ENCODE measurements at places on chromosomes 13 and 19.

- no peak for DNase-seq
Observed at GRCh38 chr13:31081316-31081715, 80.4 kb downstream of the HSPH1 start.

DNA sequence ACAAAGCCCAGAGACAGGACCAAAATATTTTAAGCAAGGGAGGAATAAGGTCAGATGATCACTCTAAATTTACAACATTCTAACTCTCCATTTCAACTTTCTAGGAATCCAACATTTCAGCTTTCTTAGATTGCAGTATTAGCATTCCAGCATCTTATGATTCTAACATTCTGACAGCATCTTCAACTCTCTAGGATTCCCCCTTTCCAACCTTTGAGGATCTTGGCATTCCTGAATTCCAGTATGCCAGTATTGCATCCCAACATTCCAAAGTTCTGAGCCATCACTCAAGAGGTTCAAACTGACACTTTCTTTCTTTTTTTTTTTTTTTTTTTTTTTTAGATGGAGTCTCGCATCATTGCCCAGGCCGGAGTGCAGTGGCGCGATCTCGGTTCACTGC is 13.8 kb downstream of the TGFB1 start:
- DNase-seq: no peak

DNA sequence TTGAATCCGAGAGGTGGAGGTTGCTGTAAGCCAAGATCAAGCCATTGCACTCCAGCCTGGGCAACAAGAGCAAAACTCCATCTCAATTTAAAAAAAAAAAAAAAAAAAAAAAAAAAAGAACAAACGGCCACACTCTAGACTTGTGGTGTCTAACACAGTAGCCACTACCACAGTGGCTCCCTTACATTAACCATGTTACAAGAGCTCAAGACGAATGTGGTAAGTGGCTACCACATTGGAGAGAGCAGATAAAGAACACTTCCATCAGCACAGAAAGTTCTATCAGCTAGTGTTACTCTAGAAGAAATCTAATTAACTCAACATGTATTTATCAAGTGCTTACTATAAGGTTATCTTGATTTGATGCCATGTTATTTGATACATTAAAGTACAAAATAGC is 11.5 kb downstream of the XPO4 start:
- DNase-seq: no peak

DNA sequence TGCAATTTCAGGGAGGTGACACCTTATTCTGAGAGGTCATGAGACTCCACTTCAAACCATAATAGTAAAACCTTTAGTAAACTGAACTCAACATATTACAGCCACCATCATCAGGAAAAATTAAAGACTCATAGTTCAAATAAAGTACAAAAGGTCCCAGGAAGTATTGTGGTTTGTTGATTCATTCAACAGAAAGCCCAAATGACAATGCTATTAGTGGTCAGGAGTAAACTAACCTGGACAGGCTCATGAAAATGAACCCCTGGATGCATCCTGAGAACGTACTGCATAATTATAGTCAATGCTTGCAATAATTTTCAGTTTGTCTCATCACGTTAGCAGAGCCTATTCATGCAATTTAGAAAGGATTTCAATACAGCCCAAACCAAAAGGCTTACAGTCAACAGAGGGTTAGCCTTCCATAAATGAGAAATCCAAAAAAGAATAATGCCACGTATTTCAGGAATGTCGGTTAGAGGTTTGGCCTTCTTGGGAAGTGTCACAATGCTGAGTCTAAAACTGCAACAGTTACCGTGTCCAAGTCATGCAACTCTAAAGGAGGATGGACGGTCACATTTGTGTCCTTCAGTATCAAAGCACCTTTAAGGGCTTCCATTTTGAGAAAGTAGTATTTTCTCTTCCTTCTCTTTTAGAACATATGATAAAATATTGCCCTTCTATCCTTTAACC is 280.8 kb downstream of the ABCC4 start:
- DNase-seq: no peak

DNA sequence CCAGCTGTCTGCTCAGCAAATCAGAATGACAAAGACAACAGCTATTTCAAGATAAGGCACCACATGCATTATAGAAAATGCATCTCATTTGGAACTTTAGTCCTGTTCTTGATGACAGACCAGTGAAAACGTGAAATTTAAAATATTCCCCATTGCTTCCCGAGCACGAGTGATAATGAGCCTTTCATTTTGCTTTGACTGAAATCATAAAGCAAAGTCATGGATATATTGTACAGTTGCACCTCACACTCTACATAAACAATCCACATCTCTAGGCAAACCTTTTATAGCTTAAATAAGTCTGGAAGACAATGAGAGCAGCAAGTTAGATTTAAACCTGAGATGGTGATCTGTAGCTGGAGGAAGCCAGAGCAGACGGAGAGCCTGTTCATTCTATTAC is 79.1 kb downstream of the FAM216B start:
- no peak for DNase-seq

GRCh38 chr13:20903164-20903475 is 574 bp upstream of the XPO4 start:
- DNase-seq: no peak

GRCh38 chr13:75407998-75408397 is 74.0 kb downstream of the TBC1D4 start:
- no peak for DNase-seq

DNA sequence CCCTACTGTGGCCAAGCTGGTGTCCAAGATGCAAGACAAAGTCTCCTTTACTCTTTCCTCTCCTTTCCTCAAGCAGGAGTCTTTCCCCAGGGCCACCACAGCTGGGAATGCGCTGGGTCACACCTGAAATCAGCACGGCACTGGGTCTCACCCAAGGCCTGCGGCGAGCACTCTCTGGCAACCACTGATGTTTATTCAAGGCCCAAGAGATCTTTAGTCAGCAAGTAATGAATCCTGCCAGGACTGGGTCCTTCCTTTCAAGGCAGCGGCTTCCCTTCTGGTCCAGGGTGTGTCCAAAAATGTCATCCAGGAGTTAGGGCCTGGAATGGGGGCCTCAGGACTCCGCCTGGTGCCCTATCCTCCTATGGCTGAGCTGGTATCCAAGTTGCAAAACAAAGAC is 24.1 kb downstream of the BLOC1S3 start:
- DNase-seq: no peak

- no peak for DNase-seq
Observed at GRCh38 chr19:47610902-47611301, 2.0 kb downstream of the BICRA start.

- no peak for DNase-seq
Observed at GRCh38 chr13:30446126-30446500, 19.6 kb downstream of the HMGB1 start.

GRCh38 chr13:104984296-104984818 is 1551.1 kb downstream of the EFNB2 start:
- peak; percentile 66 for DNase-seq

DNA sequence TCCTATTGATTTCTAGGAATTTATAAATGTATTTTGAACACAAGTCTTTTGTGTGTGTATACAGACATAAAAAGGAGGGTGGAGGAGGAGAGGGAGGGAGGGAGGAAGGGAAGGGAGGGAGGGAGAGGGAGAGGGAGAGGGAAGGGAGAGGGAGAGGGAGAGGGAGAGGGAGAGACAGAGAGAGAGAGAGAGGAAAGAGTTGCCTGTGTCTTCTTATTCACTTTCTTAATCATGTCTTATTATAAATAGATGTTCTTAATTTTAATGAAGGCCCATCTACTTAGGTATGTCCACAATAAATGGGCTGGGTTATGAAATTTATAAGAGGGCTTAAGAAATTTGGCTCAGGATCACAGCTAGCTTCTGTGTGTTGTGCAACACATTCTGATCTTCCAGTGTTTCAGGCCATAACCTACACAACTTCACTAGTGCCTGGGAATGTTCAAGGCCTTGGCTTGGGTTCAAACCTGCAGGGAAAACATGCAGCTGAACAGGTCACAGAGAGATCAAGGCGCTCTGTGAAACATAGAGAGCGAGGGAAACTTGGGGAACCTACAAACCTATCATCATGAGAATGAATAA is 39.3 kb downstream of the ZNF45 start:
- no peak for DNase-seq

DNA sequence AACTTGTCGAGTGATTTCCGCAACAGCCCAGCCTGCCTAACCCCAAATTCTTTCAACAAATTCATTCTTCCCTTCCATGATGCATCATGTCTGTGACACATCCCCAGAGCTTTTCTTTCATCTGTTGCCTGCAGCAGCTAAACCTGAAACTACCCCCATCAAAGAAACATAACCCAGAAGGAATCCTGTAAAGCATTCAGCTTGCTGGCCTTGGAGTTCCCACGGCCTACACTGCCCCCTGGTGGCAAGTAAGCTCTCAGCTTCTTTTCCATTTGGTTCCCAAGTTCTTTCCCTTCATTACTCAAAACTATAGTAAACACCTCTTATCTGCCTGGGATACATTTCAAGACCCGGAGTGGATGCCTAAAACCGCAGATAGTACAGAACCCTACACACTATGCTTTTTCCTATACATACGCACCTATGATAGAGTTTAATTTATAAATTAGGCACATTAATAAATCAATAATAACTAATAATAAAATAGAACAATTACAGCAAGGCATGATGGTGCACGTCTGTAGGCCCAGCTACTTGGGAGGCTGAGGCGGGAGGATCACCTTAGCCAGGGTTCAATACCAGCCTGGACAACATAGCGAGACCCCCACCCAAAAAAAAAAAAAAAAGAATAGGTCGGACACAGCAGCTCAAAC is 7.4 kb downstream of the ETHE1 start:
- DNase-seq: no peak

- DNase-seq: peak; percentile 10
Observed at GRCh38 chr13:97028441-97029299, 34.4 kb upstream of the OXGR1 start.

DNA sequence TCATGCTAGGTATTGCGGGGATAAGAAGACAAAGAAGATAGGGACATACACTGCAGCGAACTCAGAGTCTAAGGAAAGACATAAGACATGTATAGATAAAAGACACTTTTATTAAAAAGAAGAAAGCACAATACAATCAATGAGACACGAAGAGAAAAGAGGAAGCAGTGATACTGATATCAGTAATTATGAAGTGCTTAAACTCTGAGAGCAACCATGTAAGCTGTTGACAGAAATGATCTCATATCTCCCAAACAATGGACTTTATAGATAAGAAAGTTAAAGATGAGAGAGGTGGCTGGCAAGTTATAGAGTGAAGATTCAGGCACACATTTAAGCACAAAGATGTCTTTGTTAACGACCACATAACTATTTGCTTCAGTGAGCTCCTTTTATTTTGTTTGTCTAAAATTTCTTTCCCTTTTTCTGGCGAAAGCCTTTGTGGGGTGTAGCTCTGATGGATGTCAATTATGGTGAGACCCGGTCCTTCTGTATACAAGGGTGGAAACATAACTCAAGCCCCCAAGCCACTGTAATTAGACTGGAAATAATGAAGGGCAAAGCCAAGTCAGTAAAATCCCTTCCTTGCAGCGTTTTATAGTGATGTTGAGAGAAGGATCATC is 818.0 kb upstream of the SLC10A2 start:
- no peak for DNase-seq

- DNase-seq: no peak
Observed at GRCh38 chr13:48123812-48124211, 28.9 kb upstream of the MED4 start.

DNA sequence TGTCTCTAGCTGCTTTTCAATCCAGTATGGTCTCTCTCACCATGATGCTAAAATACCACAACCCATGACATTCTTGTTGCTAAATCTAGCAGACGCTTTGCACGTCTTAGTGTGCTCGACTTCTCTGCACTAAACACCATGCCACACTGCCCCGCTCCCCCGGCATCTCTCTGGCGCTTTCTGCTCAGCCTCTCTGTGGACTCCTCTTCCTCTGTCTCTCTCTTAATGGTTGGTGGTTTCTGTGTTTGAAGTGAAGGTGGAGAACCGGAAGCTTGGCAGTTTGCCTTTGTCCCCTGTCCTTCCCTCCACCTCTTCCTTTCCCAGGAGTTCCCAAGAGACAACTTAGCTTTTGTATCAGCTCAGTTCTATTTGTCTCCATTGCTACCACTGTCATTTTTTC is 8.8 kb downstream of the ERCC5 start:
- DNase-seq: no peak

DNA sequence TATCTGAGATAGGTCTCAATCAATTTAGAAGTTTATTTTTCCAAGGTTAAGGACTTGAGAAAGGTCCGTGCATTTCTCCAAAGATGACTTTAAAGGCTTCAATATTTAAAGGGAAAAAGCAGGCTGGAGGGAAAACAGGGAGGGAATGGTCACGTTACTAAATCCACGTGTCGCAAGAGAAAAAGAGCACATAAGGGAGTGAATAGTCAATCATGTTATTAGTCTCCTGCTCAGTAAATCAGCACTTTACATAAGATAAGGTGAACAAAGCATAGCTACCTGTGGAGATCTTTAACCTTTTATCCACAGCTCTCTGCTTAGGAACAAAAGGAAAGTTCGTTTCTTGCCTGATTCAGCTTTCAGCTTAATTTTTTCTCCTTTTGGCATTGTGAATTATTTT is 31.3 kb upstream of the LSM14A start:
- no peak for DNase-seq

GRCh38 chr13:64930636-64931035 is 2299.5 kb downstream of the PCDH9 start:
- DNase-seq: no peak

- DNase-seq: no peak
Observed at GRCh38 chr13:27354379-27354778, 70.0 kb upstream of the GTF3A start.

- no peak for DNase-seq
Observed at GRCh38 chr19:7978179-7978825, 27.1 kb downstream of the ELAVL1 start.

- DNase-seq: no peak
Observed at GRCh38 chr13:77876176-77876575, 42.5 kb downstream of the EDNRB start.

DNA sequence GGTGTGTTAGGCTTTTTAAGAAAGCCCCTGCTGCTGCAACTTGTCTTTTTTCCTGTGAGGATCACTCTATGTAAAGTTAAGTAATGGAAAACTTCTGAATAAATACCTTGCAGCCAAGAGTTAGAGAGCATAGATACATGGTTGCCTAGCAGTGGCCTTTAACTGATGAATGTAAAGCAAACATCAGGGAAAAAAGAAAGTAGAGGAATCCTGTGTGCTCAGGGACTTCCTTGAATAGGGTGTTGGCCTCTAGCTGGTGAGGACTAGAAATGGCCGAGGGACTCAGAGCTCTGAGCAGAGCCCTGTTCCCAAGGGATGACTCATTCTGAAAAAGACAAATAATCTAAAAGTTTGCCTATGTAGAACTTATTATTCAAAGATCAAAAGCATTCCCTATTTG is 135.7 kb downstream of the MIPEP start:
- DNase-seq: no peak

DNA sequence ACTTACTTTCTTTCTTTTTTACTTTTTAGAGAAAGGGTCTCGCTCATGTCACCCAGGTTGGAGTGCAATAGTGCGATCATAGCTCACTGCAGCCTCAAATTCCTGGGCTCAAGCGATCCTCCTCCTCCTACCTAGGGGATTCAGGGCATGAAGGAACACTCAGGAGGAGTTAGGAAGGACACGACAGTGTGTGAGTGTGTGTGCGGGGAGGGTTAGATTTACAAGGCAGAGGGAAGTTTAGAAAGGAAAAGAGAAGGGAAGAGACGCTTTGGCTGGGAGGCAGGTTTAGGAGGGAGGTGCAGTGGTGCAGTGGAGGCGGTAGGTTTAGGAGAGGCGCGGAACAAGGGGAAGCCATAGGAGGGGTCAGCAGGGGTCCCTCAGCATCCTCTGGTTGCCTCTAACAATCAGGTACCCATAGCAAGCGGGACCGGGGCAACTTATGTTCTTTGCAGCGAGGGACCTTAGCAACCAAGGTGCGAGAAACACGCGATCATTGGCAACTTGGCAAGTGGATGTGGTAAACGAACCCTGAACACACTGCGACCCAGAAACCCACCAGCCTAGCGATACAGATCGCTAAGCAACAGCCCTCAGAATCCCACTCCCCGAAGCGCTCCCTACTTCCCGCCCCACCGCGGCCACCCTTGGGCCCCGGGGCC is 501 bp downstream of the SIRT2 start:
- DNase-seq: no peak

Data from GM06990 (cell line).